NCI-H2107 (cell line): ENCODE measurements at places on chromosomes 11 and 22.

GRCh38 chr22:36595940-36596339 is 67.0 kb upstream of the EIF3D start:
- DNase-seq: no peak

DNA sequence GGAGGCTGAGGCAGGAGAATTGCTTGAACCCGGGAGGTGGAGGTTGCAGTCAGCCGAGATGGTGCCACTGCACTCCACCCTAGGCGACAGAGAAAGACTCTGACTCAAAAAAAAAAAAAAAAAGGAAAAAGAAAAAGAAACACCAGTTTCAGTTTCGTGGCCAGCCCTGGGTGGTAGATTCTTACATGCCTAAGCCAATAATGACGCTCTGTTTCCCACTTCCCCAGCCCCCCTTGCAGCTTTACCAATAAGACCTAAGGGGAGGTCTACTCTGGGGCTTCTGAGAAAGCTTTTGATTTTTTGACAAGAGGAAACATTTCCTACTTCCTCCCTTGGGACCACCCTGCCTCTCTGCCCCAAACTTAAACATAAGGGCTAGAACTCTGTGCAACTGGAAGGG is 30.0 kb upstream of the PTPRJ start:
- no peak for DNase-seq

- no peak for DNase-seq
These were observed 351.4 kb downstream of the ETS1 start for GRCh38 chr11:128235958-128236357.

DNA sequence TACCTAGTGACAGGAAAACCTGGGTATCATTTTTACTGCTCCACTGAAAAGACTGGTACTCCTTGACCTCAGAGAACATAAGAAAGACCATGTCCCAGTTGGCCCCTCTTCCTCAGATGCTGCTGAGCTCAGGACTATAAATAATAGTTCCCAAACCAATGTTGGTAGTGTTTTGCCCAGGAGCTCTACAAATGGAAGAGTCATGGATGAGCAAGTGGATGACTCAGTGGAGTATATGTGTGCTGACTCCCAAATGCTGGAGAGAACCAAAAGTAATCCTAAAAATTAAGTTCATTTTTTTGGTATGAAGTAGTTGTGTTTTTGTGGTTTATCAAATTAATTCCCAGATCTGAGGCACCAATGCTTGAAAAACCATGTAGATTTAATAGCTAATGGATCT is 482.0 kb downstream of the KCNA4 start:
- no peak for DNase-seq

DNA sequence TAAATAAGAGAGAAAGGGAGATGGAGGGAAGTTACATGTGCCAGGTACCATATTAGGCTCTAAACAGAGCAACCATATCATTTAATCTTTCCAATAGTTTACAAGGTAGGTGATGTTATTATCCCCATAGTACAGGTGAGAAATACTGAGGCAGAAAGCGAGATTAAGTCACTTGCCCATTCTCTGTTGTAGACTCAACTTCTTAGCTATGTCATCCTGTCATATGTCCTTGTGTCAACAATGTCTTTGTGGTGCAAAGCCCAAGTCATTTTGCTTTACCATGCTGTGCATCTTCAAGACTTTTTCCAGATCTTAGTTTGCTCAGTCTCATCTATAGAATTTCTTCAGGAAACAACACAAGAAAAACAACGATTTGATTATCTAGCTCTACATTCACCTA is 205.0 kb upstream of the E2F8 start:
- DNase-seq: no peak

- DNase-seq: no peak
These were observed 137.5 kb downstream of the FAM76B start for GRCh38 chr11:95652002-95652472.

DNA sequence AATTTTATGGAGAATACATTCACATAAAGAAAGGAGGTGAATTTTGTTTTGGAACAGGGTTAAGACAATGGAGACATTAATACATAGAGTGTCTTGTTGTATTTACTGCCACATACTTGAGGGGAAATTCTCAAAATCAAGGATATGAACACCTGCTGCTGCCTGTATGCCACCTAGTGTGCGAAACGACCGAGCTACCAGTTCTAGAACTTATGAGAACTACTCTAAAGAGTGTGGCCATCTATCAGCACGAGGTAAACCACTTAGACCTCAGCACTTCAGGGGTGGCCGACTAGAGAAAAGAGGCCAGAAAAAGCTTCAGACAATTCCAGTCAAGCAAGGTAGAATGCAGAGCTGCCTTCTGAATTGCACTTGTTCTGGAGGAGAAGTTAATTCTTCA is 1.5 kb upstream of the AGBL2 start:
- no peak for DNase-seq

DNA sequence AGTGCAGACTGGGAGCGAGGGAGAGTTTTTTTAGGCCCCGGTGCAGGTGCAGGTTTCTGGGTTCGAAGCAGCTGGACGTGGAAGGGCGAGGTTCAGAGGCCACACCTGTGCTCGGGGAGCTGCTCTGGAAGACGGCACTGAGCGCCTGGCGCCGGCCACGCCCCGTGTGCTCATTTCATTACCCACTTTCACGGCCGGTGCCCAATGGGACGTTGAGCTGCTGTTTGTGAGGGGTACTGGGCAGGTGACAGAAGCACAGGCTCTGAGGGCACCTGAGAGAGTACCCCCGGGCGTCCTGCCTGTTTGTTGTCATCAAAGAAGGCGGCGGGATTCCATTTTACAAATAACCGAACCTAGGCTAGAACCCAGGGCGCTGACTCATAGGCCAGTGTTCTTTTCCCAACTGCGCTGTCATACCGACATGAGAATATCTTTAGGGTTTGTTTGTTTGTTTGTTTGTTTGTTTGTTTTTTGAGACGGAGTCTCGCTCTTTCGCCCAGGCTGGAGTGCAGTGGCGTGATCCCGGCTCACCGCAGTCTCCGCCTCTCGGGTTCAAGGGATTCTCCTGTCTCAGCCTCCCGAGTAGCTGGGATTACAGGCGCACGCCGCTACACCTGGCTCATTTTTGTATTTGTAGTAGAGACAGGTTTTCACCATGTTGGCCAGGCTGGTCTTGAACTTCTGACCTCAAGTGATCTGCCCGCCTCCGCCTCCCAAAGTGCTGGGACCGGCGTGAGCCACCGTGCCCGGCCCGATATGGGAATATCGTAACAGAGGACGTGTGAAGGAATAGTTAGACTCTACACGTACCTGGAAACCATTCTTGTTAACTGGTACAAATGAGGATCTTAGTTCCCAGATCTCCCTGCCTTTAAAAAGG is 16.6 kb upstream of the SPTBN2 start:
- DNase-seq: peak; percentile 48

GRCh38 chr11:41237382-41237781 is 222.1 kb downstream of the LRRC4C start:
- no peak for DNase-seq

DNA sequence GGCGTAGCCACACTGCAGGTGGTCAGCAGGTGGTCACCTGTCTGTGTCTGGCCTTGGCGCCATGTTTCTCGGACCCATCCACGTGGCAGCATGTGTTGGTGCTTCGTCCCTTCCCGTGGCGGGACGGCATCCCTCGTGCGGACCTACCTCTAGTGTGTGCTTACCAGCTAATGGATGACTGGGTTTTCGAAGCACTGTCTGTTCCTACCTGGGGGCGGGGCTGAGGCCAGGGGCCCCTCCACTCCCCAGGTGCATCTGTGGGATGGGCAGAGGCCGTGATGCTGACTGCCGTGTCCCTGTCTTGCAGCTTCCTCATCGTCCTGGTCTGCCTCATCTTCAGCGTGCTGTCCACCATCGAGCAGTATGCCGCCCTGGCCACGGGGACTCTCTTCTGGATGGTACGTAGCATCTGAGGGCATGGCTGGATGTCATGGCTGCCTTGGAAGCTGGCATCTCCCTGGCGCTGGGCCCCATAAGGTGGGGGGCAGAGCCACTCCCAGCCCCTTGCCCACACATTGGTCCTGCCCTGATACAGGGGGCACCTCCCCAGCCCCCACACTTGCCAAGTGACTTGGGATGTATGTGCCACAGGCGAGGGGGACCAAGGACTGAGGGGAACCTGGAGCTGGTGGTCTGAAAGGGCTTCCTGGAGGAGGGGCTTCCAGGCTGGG is 82.9 kb downstream of the KCNQ1 start:
- DNase-seq: no peak

DNA sequence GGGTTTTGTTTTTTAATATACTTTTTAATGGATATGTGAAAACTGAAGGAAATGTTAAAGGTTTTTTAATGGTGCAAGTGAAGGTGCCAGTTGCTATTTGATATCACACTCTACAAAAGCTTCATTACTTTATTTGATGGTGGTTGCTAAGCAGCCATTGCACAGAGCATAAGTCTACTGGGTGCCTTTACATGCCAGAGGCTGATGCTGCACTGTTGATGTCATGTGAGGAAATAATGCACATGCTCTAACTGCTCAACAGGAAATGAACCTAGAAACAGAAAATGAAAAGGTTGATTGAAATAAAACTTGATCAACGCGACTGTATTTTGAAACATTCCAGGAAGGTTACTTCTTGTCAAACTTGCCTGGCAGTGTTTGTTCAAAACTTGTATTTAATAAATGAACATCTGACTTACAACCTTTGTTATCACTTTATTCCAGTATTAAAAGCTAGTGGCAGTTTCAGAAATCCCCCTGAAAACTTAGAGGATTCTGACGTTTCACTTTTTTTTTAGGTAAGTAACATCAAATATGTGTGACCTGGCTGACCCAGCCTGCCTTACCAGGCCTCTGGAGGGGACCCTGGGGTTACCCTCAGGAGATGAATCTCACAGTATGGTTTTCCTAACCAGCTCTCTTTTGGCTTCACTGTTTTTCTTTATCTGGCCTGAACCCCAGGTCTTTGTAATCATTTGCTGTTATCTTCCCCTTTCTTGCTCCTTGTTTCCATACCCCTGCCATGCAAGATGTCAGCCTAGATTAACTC is 2.4 kb upstream of the ATP5MG start:
- DNase-seq: no peak

GRCh38 chr11:101133190-101133589 is 3.6 kb upstream of the PGR start:
- no peak for DNase-seq

- no peak for DNase-seq
These were observed 101.2 kb downstream of the TRPC6 start for GRCh38 chr11:101482556-101483124.

DNA sequence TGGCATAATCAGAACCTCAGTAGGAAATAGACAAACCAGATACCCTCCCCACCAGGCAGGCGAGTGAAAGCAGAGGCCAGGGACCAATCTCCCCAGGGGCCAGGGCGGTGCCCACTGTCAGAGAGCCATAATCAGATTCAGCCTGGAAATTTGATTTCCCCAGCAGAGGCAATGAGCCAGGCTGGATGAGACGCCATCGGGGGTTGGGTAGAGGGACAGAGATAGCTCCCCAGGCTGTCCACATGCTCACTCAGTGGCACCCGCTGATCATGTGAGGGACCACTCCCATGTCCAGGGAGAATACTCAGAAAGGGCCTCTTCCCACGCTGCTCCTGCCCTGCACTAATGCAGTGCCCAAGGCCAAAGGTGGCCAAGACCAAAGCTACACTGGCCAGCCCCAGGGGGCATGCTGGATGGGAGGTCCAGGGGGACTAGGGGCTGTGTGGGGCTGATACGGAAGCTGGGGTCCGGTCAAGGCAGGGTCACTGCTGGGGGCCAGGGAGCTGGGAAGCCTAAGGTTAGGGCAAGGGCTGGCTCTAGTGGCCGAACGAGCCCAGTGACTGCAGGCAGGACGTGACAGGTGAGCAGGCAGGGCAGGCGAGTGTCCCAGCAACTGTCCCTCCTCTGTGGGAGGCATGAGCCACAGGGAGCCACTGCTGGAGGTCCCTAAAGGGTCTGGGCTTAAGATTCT is 19.8 kb downstream of the ARVCF start:
- DNase-seq: no peak

DNA sequence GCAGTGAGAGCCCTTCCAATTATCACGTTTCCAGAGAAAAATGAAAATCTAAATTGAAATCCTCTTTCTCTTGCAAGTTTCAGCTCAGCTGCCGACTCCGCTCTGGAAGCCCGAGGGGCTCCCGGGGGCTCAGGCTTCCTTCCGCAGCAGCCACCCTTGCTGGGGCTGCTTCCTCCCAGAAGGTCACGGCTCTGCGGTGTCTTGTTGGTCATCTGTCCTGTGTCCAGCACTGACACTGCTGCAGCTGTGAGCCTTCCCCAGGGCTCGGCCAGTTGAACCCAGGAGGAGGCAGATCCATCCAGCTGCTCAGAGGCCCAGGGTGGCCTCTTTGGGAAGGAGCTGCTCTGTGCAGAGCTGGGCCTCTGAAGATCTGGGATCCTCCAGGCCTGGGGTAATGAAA is 1337.2 kb downstream of the TBC1D22A start:
- no peak for DNase-seq

DNA sequence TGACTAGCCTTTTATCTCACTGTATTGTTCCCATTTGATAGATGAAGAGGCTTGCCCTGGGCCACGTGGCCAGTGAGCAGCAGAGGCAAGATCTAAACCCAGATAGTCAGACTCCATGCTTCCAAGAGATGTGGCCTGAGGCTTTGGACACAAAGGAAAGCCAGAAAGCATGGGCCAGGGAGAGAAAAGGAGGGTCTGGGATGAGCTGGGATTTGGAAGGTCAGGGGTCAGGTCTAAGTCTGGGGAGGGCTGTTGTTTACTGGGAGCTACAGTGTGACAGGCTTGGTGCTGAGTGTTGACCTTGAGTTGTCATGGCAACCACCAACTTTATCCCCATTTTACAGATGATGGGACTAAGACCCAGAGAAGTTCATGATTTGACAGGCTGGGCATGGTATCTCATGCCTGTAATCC is 2.1 kb downstream of the SLC35E4 start:
- no peak for DNase-seq

GRCh38 chr11:22151649-22152197 is 41.2 kb upstream of the ANO5 start:
- no peak for DNase-seq

GRCh38 chr11:106879029-106879428 is 139.2 kb downstream of the GUCY1A2 start:
- DNase-seq: no peak

DNA sequence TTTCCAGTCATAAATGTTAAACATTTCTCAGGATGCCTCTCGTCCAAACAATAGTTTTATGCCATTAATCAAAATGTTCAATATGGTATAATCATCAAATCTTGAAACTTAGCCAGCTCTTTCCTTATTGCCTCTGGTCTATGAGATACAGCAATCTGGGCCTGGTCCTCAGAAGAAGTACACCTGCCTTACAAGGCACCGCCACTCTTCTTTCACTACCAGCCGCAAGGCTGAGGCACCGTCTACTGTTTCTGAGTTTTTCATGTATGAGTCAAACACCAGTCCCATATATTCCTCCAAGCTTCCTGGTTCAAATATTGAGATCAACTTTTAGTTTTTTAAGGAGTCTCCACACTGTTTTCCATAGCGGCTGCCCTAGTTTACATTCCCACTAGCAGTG is 600.6 kb upstream of the FAT3 start:
- no peak for DNase-seq

DNA sequence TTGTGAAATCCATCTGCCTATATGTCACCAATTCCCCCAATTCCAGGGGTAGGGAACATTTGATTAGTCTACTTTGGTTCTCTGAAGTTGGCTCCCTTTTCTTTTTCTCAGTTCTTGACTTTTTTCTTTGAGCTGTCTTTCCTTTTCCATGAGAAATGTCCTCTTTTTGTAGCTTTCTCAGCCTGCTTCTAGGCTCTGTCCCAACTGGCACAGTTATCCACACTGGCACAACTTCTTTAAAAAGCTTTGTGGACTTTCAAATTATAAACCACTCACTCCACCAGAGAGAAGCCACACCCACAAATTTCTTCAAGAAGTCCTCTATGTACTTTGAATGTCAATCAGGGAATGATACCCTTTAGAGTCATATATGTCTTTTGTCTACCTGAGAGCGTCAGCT is 100.5 kb downstream of the TTC17 start:
- no peak for DNase-seq

- peak; percentile 64 for DNase-seq
These were observed 29.1 kb upstream of the SYT7 start for GRCh38 chr11:61609980-61610366.
